ENCODE measurements at places on chromosomes 7 and 10.

DNA sequence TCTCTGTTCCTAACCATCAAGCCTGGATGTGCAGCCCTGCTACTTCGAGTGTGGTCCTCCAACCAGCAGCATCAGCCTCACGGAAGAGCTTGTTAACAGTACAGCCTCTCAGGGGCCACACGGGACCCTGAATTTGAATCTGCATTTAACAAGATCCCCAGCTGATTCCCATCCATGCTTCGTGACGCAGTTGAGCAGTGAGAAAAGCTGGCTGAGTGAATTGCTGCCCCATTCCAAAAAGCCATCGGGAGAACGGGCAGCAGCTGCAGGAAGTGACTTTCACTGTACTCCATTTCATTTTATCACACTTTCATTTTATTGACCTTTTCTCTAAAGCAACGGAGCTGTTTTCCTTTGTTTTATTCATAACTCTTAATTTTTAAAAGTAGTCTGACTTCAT lies 22.5 kb downstream of the FAM171A1 start:
- DNase-seq = no peak

DNA sequence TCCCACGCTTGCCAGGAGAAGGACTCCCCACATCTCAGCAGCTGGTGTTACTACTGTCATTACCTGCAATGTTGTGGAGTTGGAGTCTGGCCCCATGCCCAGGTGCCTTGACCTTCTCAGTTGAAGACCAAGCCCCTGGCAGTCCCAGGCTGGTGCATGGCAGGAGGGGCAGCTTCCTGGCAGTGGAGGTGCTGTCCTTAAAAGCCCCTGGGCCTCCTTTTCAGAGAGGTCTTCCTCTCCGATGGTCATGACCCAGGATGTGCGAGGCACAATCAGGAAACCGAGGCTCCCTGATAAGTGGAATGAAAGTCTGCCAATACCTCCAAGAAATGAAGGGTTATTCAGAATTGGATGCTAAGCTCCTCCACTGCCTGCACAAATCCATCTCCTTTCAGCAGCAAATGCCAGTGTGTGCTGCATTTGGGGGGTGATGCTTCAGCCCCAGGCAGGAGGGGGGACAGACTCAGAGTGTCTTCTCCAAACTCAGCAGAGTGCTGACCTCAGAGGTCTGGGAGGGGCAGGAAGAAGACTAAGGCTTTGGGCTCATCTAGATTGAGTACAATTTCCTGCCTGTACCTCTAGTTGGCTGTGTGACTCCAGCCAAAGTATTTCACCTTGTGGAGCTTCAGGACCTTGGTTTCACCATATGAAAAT lies 97.0 kb upstream of the DDC start:
- DNase-seq = no peak

DNA sequence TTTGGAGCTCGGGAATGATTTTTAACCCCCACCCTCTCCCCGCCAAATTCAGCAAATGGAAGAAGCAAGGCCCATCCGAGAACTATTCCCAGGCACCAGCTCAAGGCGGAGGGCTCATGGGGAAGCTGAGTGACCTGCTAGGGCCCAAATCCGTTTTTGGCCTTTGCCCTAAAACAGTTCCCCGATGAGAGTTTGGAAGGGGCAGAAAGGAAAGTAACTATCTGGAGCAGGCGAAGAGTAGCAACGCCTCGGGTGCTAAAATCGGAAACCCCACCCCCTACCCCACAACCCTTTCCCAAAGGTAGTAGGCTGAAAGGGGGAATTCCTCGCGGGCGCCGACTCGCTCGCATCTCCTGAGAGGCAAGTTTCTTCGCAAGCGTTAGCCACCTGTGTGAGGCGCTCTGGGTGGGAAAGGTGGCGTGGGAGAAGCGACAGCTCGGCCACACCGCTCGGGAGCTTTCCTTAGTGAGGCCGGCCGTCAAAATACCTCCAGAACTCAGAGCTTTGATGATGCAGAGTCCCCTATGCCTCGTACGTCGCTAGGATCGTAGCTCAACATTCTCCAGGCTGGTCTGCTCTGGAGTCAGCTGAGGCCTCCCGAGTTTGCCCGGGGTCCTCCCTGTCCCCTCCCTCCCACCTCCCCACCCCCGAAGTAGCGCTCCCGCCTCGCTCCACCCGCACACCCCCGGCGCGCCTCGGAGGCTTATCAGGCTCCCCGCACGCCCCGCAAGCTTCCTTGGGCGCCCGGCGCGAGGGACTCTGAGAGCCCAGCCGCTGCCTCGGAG lies 642 bp upstream of the PRKG1 start:
- DNase-seq = no peak

- no peak for DNase-seq
Measured at GRCh38 chr10:101725296-101726114, 30.5 kb upstream of the FBXW4 start.

- DNase-seq = no peak
Measured at GRCh38 chr7:129574487-129574886, 37.0 kb upstream of the NRF1 start.

DNA sequence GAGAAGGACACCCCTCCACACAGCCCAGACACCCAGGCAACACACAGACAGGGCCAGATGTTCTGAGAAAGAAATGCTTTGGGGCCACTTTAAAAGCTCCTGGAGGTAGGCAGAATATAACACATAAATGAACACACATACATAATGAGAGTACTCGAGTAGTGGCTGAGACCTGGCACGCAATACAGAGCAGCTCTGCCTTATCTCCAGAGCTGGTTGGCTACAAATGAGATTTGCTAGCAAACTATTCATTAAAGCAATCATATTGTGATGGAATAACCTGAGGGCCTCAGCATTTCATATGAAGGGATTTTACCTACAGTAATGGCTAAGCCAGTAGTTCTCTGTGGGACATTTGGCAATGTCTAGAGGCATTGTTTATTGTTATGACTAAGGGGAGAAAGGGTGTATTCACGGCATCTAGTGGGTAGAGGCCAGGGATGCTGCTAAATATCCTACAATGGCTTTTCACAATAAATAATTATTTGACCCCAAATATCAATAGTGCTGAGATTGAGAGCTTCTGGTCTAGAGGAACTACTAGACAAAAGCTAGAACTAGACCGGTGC lies 5.5 kb upstream of the IMPDH1 start:
- no peak for DNase-seq
